Bladder microvascular endothelial cell (primary cell): ENCODE measurements at places on chromosomes 6 and 20. TPM values are rescaled to one million over a fixed set of nuclear protein-coding genes. Genes with fewer than 3 reads are reported as not detected.

Gene ADAM33
- 0.16 TPM in 1 of 2 replicates, not detected in the other for total RNA-seq

Gene C20orf141
- not detected in 2 replicates for total RNA-seq

Gene ENPP5
- total RNA-seq, result not detected in 2 replicates

Gene SLC13A3
- total RNA-seq, result 0.13 TPM in 1 of 2 replicates, not detected in the other

Gene STMN3
- total RNA-seq, result 0.69 and 1.5 TPM in 2 replicates

Gene MKKS
- total RNA-seq, result 3.7 and 8.9 TPM in 2 replicates

Gene BEND3
- 1.1 and 3.0 TPM in 2 replicates for total RNA-seq

Gene KIAA0408
- total RNA-seq, result under 0.01 TPM in 1 of 2 replicates, not detected in the other

Gene HEY2
- total RNA-seq, result under 0.01 TPM in 1 of 2 replicates, not detected in the other

Gene CBLN4
- total RNA-seq, result not detected in 2 replicates

Gene PTCRA
- not detected in 2 replicates for total RNA-seq

Gene KIAA1755
- total RNA-seq, result 0.16 and 0.44 TPM in 2 replicates

Gene SLC22A7
- total RNA-seq, result not detected in 2 replicates

Gene SUMO4
- 0.65 and 4.3 TPM in 2 replicates for total RNA-seq

Gene EPHA7
- total RNA-seq, result 0.13 and 0.16 TPM in 2 replicates
